Cortex of kidney (tissue), 1 donor: ENCODE measurements at places on chromosomes 16 and 17.

- no peak for DNase-seq
These were observed 28.3 kb upstream of the ZNF469 start for GRCh38 chr16:88354229-88355092.

GRCh38 chr16:15602285-15603044, 40.5 kb downstream of the MARF1 start:
- DNase-seq, result no peak

GRCh38 chr17:2904135-2904534, 107.9 kb downstream of the RAP1GAP2 start:
- no peak for DNase-seq

DNA sequence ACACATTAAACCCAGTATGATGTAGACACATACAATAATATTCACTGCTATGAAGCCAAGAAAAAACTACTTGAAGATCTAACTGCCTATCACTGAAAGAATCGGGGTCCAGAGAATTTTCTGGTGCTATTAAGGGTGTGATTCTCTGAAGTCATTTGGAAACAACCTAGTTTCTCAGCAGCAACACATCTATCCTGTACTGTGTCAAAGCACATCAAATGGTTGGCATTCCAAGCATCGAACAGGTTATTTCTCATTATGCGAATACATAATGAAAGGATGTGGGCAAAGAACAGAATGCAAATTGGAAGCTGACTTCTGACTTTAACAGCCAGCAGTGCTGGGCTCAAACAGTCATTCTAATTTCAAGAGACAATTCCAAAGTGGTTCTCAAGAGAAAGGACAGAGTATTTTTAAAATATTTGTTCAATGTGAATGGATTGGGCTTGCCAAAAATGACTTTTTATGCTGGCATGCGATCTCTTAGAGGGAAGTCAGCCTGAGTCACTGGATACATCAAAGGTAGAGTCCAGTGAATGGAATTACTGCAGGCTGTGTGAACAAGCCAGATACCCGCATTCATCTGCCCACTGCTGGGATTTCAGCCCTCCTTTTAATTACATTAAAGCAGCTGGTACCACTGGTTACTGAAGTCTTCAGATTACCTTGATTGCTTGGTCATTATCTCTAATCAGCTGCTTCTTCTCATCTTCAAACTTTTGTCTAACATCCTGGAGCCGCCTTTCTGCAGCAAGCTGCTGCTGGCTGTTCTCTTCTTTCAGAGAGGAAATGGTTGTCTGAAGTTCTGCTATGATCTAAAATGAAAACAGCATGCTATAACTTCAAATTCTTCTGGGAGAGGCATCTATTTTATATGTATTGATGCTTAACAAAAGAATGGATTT, 181.2 kb upstream of the AXIN2 start:
- no peak for DNase-seq

DNA sequence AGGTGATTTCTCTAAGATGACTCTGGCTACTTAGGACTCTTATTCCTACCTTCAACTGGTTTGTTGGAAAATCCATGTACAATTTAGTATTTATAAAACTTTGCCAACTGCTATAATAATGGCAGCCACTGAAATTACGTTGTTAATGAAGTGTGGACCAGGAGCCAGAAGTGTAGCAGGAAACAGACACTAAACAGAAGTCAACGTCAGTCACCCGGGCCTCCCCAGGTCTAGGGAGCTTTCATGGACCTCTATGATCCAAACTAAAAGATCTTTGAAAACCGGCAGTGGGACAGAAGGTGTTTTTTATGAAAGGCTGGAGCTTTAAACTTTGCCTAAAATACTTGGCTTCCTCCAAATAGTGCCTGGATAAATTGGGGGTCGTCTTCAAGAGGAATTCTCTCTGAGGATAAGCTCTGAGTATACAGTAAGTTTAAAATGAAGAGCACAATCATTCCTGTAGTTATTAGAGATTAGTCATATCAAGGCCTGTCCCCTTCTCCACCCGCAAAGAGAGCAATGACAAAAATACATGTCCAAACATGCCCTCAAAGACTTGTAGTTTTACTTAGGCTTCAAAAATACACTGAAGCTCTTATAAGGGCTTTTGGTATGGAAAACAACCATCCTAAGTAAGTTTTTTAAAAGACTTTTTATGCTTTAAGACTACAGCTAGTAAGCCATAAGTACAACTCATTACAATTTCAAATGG, 34.6 kb downstream of the DCUN1D3 start:
- DNase-seq, result no peak
